ENCODE measurements at places on chromosomes 5 and 9. TPM values are rescaled to one million over a fixed set of nuclear protein-coding genes. Genes with fewer than 3 reads are reported as not detected.

DNA sequence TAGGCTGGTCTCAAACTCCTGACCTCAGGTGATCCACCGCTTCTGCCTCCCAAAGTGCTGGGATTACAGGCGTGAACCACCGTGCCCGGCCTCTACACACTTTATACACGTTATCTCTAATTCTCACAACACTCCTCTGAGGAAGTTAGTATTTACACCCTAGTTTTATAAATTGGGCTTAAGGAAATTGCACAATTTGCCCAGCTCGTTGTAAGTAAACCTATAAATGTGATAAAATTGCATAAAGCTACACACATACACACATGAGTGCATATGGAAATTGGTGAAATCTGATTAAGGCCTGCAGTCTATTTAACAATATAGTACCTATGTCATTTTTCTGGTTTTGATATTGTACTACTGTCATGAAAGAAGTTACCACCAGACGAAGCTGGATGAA is 4.4 kb upstream of the SLC4A9 start:
- H3K27me3 ChIP-seq = no peaks in the 10 kb centered on the region
- H3K4me1 ChIP-seq = peaks cover 17% of the 10 kb centered on the region
- no peak for DNase-seq

DNA sequence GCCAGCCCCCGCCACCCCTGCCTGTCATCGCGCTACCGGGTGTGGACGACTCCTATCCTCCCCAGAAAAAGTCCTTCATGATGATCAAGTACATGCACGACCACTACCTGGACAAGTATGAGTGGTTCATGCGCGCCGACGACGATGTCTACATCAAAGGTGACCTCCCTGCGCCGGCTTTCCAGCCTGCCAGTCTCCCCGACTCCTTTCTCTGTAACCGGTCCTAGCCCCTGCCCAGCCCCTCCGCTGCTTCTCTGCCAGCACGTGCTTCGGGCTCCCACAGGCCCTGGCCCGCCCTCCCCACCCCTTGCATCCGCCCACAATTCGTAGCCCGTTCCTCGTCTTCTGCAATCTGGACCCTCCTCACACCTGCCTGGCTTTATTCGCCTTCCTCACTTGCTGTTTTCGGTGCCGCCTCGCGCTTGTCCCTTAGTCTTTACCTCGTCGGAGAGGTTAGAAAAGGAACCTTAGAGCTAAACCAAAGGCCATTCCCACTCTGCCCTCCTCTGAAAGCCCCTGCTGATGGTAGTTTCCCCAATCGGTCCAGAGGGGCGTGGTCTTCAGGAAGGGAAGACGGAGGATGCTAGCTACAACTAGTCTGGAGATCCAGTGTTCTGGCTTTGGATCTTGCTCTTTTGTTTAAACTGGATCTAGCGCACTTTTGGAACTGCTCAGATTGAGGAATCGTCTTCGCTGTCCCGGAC is 1.4 kb downstream of the CHSY3 start:
- H3K27me3 ChIP-seq = peaks cover 27% of the 10 kb centered on the region
- no peaks in the 10 kb centered on the region for H3K36me3 ChIP-seq
- H3K4me1 ChIP-seq = peaks cover 18% of the 10 kb centered on the region
- H3K27ac ChIP-seq = no peak overlapping the region

- peaks cover 8% of the 10 kb centered on the region for H3K4me1 ChIP-seq
- H3K36me3 ChIP-seq = no peaks in the 10 kb centered on the region
- H3K27ac ChIP-seq = no peak overlapping the region
- peak; percentile 9 for DNase-seq
- no peaks in the 10 kb centered on the region for H3K27me3 ChIP-seq
- H3K4me3 ChIP-seq = no peak overlapping the region
These were observed 25.4 kb downstream of the OGN start for GRCh38 chr9:92378865-92379560.

- H3K27ac ChIP-seq = no peak overlapping the region
- no peak for DNase-seq
- H3K27me3 ChIP-seq = no peaks in the 10 kb centered on the region
- no peaks in the 10 kb centered on the region for H3K36me3 ChIP-seq
- H3K4me3 ChIP-seq = no peak overlapping the region
- H3K4me1 ChIP-seq = no peaks in the 10 kb centered on the region
These were observed 1045.6 kb upstream of the WWC1 start for GRCh38 chr5:167245868-167246267.

GRCh38 chr5:96818125-96818788 is 10.5 kb upstream of the ERAP1 start:
- H3K27ac ChIP-seq = peak overlapping the region; percentile 76
- H3K27me3 ChIP-seq = no peaks in the 10 kb centered on the region
- H3K4me3 ChIP-seq = no peak overlapping the region
- no peaks in the 10 kb centered on the region for H3K36me3 ChIP-seq

- H3K4me1 ChIP-seq = no peaks in the 10 kb centered on the region
- no peak for DNase-seq
- no peak overlapping the region for H3K4me3 ChIP-seq
- H3K27ac ChIP-seq = no peak overlapping the region
These were observed 94.3 kb downstream of the DCP2 start for GRCh38 chr5:113070901-113071300.

- DNase-seq = no peak
- H3K4me3 ChIP-seq = no peak overlapping the region
- peaks cover 74% of the 10 kb centered on the region for H3K27me3 ChIP-seq
- H3K36me3 ChIP-seq = no peaks in the 10 kb centered on the region
- H3K27ac ChIP-seq = no peak overlapping the region
These were observed 2.3 kb upstream of the NKX2-5 start for GRCh38 chr5:173237143-173237874.

DNA sequence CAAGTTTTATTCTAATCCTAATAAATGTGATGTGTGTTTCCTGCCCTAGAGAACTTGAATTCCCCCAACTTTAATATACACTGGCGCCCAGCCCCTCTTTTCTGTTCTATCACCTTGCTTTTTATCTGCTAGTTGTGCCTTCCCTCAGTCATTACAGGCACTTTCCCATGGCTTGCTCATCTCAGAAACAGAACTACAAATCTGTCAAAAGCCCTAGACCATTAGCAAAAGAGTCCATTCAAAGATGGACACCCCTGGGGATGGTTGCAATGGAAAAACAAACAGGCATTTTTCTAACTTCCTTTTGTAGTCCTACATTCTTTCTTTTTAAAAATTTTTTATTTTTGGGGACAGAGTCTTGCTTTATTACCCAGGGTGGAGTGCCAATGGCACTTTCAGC is 48.2 kb downstream of the FRMD3 start:
- H3K4me1 ChIP-seq = no peaks in the 10 kb centered on the region
- no peak overlapping the region for H3K27ac ChIP-seq
- no peak overlapping the region for H3K4me3 ChIP-seq
- DNase-seq = no peak

DNA sequence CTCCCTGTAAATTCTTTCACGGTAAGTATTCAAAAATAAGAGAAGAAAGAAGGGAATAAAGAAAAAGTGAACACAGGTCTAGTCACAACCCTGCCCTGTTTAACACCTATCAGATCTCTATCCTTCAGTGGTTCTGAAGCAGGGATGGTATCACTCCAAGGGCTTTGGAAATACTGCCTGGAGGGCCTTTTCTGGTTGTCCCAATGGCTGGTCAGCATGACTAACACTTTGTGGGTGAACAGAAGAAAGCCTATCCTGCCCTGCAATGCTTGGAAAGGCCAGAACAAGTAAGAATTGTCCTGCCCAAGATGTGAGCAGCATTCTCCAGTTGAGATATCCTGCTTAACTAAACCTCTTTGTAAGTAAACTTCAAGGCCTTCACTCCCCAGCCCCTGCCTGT is 124.9 kb downstream of the TMEM167A start:
- H3K36me3 ChIP-seq = no peaks in the 10 kb centered on the region
- no peak for DNase-seq
- H3K27ac ChIP-seq = no peak overlapping the region
- no peaks in the 10 kb centered on the region for H3K4me1 ChIP-seq

DNA sequence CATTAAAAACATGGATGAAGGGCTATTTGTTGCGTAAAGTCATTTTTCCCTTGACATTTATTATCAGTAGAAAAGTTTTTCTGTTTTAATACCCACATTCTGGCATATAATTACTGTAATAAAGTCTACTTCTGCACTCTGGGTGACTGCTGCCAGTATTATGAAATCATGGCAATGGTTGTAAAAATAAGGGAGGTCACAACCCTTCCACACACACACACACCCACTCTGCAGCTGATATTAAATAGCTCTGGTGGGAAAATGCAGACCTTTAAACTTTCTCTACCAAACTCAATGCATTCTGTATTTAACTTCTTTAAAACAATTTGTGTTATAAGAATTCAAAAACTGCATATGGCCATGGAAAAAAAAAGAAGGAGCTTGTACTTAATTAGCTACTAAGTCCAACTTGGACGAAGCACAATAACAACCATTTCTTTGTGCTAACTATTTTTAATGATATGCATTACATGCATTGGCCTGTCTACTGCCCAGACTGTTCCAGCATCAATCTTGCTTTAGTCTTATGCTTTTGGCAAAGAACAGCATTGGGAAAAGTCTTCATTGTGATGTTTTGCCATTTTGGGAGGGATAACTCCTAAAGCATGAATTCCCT is 137.6 kb upstream of the MAP3K1 start:
- peaks cover 45% of the 10 kb centered on the region for H3K4me1 ChIP-seq
- H3K27me3 ChIP-seq = no peaks in the 10 kb centered on the region
- no peak overlapping the region for H3K4me3 ChIP-seq
- no peaks in the 10 kb centered on the region for H3K36me3 ChIP-seq
- no peak overlapping the region for H3K27ac ChIP-seq

DNA sequence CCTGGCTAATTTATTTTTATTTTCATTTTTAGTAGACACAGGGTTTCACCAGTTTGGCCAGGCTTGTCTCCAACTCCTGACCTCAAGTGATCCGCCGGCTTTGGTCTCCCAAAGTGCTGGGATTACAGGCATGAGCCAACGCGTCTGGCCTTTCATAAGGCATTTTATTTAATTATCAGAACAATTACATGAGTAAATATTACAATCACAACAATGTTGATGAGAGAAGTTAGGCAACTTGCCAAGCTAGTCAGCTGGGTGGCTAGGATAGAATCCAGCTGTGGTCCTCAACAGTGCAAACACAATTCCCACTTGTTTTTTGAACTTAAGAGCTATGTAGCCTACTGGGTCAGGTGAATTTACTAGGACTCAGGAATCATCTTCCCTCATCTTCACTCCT is 22.0 kb downstream of the C9orf57 start:
- no peaks in the 10 kb centered on the region for H3K4me1 ChIP-seq
- H3K4me3 ChIP-seq = no peak overlapping the region
- H3K36me3 ChIP-seq = no peaks in the 10 kb centered on the region
- H3K27ac ChIP-seq = no peak overlapping the region
- DNase-seq = no peak

DNA sequence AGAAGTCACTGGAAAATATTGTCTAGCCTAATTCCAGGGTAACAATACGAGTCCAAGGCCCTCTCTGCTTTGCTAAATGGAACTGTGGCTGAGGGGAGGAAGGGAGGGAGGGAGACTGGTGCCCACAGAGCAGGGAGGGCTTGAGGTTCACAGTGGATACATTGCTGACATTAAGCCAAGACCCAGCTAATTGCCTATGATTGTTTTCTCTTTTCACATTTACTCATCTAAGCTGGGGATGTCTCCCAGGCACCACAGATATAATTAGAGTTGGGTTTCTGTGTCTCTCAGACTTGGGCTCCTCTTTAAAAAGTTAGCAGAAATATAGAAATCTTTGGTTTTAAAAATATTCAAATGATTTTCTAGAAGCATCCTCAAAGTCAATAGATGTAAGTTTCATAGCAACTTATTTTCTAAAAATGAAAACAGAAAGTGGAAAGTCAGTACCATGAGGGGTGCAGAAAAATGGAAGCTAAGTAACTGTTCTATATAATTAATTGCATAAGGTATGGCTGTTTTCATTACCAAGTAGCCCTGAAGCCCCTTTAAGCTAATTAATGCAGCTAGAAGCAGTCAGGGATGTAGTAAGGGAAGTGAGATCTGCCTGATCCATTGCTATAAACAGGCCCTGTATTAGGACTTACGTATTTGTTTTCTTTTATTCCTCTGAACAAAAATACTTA is 259.8 kb downstream of the NDUFS4 start:
- DNase-seq = no peak
- H3K27me3 ChIP-seq = no peaks in the 10 kb centered on the region
- no peak overlapping the region for H3K27ac ChIP-seq
- H3K4me1 ChIP-seq = no peaks in the 10 kb centered on the region
- no peak overlapping the region for H3K4me3 ChIP-seq

DNA sequence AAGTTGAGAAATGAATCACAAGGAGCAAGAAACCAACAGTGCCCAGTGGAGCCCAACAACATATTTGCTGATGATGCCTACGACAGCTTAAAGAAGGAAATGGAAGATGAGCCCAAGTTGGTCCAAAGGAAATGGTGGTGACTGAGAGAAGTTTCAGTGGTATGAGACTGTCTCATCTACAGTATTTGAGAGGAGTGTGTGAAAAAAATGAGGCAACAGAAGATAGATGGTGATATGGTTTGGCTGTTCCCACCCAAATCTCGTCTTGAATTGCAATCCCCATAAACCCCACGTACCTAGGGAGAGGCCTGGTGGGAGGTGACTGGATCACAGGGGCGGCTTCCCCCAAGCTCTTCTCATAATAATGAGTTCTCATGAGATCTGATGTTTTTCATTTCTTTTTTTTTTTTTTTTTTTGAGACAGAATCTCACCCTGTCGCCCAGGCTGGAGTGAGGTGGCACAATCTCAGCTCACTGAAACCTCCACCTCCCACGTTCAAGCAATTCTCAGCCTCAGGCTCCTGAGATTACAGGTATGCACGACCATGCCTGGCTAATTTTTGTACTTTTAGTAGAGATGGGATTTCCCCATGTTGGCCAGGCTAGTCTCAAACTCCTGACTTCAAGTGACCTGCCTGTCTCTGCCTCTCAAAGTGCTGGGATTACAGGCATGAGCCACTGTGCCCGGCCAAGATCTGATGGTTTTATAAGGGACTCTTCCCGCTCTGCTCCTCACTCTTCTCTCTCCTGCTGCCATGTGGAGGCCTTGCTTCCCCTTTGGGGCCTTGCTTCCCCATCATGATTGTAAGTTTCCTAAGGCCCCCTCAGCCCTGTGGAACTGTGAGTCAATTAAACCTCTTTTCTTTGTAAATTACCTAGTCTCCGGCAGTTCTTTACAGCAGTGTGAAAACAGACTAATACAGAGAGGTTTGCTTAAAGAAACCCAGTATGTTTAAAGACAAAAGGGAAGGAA is 30.2 kb downstream of the EFCAB9 start:
- H3K4me3 ChIP-seq = no peak overlapping the region
- H3K27me3 ChIP-seq = no peaks in the 10 kb centered on the region
- no peak overlapping the region for H3K27ac ChIP-seq
- no peak for DNase-seq
- H3K36me3 ChIP-seq = no peaks in the 10 kb centered on the region

Gene IFNA21
- total RNA-seq = not detected

Gene DRD1
- total RNA-seq = not detected

Gene PCDHGC5
- not detected for total RNA-seq

Gene DNM1
- total RNA-seq = 2.2 TPM

Gene TRPM6
- total RNA-seq = not detected

Gene NME5
- not detected for total RNA-seq

Gene FGD3
- total RNA-seq = 272 TPM

Gene AQP3
- 172 TPM for total RNA-seq
